ENCODE measurements at places on chromosomes 7 and 10.

- DNase-seq, result no peak
These were observed 88.5 kb downstream of the AKR1D1 start for GRCh38 chr7:138164804-138165203.

- DNase-seq, result no peak
These were observed 102.6 kb downstream of the RGS10 start for GRCh38 chr10:119439922-119440321.

DNA sequence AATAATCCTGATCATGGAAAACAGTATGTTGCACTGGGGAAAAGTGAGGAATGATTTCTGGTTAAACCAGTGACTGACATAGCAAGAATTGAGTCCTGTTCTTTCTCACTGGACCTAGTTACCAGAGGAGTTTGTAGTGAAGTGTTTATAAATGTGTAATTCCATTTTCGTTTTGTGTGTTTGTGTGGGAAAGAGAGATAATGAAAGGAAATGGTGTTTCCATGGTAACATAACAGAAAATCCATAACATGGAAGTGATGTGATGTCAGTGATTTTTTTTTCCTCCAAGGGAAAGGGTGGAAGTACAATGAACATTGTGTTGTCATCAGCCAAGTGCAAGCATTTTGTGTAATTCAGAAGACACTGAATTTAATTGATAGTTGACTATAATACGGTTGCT, 283.9 kb downstream of the PLXDC2 start:
- no peak for DNase-seq

DNA sequence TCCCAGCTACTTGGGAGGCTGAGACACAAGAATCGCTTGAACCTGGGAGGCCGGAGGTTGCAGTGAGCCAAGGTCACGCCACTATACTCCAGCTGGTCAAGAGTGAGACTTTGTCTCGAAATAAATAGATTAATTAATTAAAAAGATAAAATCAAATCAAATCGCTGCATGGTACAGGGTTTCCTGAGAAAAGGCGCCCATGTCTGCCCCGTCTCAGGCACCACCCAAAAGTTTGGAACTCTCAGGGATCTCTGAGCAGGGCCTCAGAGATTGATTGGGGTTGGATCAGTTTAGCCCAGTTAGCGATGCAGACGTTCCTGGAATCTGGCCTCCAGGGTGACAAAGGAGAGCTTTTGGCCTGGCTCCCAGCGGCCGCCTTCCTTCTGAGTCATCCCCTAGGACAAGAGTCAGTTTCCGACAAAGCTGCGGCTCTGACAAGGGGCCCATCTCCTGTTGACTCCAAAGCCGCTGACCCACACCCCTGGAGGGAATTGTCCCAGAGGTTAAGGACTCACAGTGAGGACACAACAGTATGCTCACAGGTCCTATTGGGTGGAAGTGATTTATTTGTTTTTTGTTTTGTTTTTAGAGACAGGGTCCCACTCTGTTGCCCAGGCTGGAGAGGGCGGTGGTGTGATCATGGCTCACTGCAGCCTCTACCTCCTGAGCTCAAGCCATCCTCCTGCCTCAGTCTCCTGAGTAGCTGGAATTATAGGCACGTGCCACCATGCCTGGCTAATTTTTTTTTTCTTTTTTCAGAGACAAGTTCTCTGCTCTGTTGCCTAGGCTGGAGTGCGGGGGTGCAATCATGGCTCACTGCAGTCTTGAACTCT, 6.8 kb downstream of the ORAI2 start:
- DNase-seq, result no peak

DNA sequence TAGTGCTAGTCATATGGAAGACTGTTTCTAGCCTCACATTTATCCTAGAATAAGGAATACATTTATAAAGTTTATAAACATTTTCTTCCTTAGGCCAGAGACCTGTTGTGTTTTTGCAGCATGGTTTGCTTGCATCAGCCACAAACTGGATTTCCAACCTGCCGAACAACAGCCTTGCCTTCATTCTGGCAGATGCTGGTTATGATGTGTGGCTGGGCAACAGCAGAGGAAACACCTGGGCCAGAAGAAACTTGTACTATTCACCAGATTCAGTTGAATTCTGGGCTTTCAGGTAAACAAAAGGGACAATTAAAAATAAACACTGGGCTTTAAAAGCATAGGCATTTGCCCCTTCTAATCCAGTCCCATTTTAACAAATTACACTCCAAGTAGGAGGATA, 4.2 kb downstream of the LIPF start:
- no peak for DNase-seq

DNA sequence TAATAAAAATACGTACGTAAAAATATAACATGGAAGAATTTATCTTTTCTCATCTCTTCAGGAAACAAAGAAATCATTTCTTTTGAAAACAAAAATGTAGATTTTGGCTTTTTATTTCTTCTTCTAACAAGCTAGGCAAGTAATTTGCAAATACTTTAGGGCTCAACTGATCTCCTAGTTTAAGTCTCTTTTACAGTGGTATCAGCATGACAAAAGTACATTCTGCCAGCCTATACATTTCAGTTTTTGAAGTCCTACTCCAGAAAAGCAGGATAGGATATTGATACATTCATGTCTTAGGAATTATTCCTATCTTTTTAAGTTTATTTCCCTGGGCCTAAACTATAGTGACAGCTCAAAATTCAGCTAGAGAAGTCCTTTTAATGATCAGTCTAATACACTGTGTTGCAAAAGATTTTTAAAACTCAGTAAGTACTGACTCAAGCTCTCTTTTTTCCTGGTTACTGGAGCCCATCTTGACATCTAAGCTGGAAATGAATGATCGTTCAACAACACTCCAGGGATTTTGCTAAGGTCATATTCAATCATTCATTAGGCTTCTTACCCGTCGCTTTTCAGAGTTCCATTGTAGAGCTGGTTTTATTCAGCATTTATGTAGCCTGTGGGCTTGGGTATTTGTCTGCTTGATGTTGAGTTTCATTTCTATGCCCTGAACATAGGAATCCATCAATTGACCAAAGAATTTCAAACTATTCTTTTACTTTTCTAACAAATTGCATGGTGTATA, 12.2 kb upstream of the FAM53B start:
- no peak for DNase-seq

GRCh38 chr7:38321515-38321944, 48.1 kb upstream of the TARP start:
- no peak for DNase-seq

GRCh38 chr7:907158-907980, 31.0 kb downstream of the GET4 start:
- no peak for DNase-seq

DNA sequence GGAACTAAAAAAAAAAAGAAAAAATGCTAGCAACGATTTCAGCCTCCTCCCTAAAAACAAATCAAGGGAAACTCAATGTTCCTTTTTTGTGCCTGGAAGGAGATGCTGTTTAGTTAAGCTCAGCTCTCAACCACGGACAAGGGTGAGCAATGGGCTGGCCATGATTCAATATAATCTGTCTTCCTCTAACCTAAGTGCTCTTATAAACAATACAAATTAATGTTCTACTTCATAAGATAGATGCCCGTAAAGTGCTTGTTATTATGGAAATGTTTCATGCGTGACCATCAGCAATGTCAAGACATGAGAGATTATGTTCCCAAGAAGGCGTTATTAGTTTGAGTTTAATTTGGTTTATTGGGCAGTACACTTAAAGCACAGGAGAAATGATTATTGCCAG, 320.3 kb downstream of the SFMBT2 start:
- no peak for DNase-seq

DNA sequence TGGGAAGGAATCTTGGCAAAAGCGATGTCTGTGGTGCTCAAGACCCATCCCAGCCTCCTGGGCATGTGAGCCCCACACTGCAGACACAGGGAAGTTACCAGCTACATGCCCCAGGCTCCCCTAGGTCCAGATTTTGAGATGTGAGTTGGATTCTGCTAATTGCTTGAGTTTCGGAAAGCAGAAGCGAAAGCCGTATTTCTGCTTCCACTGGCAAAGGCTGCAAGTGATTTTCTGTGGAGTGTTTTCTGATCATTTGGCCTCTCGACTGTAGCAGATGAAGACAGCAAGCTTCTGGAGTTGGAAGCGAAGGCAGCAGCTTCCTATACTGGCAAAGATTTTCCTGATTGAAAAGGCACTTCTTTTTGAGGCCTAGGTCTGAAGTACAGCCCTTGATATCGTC, 29.6 kb downstream of the ANKRD16 start:
- no peak for DNase-seq

DNA sequence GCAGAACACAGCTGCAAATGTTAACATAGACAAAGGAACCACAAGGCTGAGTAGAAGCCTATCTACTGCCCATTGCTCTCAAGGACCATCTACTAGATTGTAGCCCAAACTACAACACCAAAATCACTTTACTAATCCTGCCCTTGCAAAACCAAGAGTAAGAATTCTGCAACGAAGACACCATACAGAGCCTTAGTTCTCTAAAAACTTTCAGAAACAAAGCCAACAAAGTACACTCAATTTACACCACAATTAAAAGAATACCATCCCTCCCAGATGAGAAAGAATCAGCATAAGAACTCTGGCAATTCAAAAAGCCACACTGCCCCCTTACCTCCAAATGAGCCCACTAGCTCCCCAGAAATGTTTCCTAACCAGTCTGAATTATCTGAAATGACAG, 294.3 kb downstream of the CTNNA3 start:
- DNase-seq, result no peak

DNA sequence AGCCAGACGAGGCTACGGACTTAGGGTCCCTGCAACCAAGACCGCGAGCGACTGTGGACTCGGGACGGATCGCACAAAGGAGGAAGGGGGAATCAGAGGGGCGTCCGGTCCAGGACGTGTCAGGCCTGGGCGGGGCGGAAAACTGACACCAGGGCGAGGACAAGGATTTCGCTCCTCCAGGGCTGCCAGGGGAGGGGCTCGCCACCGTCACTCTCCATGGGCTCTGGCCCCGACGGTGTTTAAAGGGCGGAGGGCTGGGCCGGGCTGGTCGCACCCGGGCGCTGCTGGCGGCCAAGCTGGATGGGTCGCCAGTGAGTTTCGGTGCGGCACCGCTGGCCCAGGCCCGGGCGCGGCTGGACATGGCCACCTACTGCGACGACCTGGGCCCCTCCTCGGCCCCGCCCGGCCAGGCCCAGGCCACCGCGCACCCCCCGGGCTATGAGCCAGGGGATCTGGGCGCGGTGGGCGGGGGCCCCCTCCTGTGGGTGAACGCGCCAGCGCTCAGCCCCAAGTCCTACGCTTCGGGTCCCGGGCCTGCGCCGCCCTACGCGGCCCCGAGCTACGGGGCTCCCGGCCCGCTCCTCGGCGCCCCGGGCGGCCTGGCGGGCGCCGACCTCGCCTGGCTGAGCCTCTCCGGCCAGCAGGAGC, at the start of gene FOXI2:
Gene FOXI2 (plus strand): TSS at position 271 of the 648 bp plus-strand sequence. CDS start 89 bp downstream, at position 360.
- DNase-seq, result no peak

DNA sequence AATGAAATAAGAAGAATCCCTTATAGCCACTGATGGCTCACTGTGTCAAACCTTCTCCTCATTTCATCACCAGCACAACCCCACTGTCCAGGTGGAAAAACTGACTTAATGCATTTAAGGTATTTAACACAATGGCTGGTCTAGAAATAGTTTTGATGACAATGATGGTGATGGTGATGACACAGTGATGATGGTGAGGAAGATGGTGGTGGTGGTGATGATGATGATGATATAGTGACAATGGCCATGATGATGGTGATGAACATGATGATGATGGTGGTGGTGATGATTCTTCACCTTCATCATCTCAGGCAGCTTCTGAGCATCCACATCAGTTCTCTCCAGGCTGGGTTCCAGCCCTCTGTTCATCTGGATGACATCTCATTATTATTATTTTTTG, 186.6 kb downstream of the TCERG1L start:
- no peak for DNase-seq

GRCh38 chr7:77450613-77451012, 34.5 kb upstream of the GSAP start:
- no peak for DNase-seq

DNA sequence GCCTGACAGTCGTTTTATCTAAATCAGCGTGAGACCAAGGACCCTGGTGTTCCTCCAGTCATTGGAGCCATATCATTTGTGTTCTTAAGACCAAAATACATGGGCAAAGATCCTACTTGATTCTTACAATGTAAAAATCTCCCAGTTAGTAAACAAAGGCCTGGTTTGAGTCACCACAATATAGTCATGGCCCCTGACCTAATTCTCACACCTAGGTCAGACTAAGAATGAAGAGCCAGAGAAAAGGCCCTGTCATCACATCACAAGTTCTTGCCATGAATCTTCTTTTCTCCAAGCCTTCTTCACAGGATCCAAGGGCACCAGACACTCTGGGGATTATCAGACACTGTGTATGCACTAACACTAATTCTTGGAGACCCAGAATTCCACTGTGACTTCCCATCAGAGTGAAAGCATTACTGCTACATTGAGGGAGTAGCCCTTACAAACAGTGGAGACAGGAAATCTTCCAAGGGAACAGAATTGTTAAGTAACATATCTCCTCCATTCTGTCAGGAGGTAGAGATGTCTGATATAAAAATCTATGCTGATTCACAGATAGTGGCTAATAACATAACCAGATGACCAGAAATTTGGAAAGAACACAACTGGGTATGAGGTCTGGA, 7.6 kb upstream of the ERVW-1 start:
- no peak for DNase-seq

GRCh38 chr10:129745186-129745750, 218.8 kb downstream of the EBF3 start:
- no peak for DNase-seq

GRCh38 chr7:30841025-30841735, 70.0 kb downstream of the MINDY4 start:
- DNase-seq, result no peak

DNA sequence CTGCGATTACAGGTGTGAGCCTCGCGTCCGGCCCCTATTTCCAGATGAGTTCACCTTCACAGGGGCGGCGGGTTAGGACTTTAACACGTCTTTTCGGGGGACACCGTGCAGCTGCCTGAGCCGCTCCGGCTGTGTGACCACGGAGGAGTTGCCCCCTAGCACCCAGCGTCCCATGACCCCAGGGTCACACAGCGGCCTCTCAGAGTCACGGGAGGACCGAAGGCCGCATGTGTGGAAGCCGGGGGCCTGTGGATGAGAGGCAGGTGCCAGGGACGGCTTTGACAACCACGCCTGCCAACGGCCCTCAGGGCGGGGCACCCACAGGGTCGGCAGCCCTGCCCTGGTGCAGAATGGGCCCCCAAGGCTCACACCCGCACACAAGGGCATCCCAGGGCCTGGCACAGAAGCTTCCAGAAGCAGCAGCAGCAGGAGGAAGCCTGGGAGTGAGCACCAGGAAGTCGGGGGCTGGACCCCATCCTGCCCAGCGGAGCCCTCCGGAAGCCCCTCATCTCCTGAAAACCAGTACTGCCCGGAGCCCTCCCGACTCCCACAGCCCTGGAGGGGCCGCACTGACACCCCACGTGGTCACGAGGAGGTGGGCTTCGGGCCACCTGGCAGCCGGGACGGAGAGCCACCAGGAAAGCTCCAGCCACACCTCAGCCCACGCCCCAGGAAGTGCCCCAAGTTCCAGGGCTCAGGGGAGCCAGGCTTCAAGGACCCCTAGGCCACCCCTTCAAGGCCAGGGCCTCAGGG, 32.7 kb downstream of the ADAP1 start:
- DNase-seq, result no peak

GRCh38 chr10:69065406-69066361, 22.2 kb upstream of the SRGN start:
- DNase-seq, result no peak

All from cerebellum (tissue), 4 donors.